ENCODE measurements at places on chromosomes 6 and 20.

- DNase-seq = no peak
These were observed 25.5 kb upstream of the PRL start for GRCh38 chr6:22322103-22323030.

DNA sequence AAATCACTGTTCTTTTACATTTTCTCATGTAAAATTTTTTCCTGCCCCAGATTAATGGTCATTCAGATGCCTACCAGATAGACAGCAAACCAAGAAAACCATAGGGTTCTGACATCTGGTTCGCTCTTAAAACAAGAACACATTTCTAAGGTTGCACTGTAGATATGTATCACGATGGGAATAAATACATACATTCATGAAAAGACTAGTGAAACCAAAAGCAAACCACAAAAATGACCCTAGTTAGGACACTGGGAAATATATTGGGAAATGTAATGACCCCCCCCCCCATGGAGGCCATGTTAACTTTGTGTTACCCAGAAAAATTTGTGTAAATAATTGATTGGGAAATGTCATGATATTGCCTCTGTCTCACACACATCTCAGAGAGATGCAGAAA lies 37.5 kb downstream of the MTFR2 start:
- no peak for DNase-seq

GRCh38 chr20:13094976-13095375 lies 86.2 kb downstream of the SPTLC3 start:
- no peak for DNase-seq

- peak; percentile 19 for DNase-seq
These were observed 3.7 kb upstream of the OLIG3 start for GRCh38 chr6:137497721-137498463.

GRCh38 chr6:154252678-154253077 lies 103.9 kb downstream of the IPCEF1 start:
- no peak for DNase-seq

GRCh38 chr20:3134151-3134550 lies 25.5 kb downstream of the FASTKD5 start:
- DNase-seq = no peak

DNA sequence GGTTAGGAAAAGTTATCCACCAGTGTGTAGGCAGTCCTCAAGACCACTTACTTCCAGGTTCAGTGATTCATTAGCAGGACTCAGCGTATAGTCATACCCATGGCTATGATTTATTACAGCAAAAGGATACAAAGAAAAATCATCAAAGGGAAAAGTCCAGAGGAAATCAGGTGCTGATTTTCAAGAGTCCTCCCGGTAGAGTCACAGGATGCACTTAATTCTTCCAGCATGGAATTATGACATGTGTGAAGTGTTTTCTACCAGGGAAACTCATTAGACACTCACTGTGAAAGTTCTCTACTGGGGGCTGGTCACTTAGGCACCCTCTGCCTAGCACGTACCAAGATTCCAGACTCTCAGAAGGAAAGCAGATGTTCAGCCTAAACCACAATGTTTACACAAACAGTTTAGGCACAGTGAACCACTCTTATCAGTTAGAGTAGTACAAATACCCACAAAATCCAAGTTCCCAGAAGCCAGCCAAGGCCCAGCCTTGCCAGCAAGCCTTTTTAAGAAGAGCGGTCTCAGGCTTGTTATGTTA lies 10.2 kb downstream of the WFDC3 start:
- no peak for DNase-seq

DNA sequence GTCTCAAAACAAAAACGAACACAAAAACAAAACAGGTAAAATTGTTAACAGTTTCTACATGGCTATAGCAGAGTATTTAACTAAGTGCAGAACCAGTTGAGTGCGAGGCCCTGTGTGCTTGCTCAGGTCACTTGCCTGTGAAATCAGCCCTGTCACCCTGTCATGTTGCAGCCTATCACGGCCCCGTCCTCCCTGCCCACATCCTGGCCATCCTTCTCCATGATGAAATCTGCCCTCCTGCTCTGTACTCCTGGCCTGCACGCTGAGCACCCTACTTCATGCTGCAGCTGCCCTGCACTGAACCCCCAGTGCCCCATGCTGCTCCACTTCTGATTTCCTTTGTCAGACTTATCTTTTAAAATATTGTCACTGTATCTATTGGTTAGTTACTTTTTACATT lies 62.4 kb downstream of the DTD1 start:
- no peak for DNase-seq

- DNase-seq = no peak
These were observed 5.3 kb downstream of the ANKRD6 start for GRCh38 chr6:89438248-89438647.

- DNase-seq = no peak
These were observed 282.7 kb downstream of the HAO1 start for GRCh38 chr20:7657569-7657968.

DNA sequence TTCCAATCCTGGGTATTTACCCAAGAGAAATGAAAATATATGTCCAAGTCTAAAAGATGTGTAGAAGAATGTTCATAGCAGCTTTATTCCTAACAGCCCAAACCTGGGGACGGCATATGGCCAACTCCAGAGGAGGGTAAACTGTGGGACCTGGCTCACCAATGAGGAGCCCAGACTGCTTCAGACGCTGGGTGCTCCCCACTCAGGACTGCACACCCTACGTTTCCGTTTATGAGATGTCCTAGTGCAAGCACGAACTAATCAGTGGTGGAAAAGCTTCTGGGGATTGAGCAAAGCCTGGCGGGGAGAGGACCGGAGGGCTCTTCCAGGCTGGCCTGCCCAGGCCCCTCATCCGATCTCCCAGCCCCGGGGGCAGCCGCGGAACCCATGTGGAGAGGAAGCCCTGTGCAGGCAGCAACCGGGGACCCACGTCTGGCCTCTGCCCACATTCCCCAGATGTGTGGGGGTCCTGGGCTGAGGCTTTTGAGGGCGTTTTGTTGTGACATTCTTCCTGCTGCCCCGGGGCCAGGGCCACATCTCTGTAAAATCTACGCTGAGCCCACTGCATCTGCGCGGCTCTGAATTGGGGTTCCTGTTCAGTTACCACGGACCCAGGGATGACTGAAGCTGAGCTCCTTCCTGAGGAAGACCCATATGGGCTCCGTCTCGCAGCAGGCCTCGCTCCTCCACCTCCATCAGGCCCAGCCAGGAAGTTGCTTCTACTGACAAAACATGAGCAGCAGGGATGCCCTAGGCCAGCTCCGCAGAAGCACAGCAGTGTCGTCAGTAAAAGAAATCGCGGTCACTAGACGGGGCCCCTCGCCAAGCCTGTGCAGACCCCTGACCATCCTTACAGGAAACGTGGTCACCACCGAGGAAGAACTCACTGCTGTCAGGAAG lies 188.0 kb downstream of the DLL1 start:
- DNase-seq = no peak

DNA sequence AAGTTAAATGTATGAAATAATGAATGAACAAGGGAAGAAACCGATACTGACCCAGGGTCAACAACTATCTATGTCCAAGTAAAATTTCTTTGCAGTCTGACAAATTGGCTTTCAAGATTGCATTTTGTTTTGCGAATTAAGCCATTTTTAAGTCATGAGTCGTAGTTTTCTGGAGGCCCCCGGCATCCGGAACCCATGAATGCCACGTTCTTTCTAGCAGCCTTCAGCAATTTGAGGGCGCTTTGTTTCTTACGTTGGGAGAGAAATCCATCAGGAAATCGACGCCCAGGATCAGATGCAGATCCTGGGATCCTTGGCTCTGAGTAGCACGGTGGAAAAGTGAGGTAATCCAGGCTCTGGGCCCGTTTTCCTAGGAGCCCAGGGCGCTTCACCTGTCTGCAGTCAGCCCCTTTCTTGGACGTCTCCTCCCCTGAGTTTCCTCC lies 309 bp upstream of the ABRACL start:
- DNase-seq = no peak

DNA sequence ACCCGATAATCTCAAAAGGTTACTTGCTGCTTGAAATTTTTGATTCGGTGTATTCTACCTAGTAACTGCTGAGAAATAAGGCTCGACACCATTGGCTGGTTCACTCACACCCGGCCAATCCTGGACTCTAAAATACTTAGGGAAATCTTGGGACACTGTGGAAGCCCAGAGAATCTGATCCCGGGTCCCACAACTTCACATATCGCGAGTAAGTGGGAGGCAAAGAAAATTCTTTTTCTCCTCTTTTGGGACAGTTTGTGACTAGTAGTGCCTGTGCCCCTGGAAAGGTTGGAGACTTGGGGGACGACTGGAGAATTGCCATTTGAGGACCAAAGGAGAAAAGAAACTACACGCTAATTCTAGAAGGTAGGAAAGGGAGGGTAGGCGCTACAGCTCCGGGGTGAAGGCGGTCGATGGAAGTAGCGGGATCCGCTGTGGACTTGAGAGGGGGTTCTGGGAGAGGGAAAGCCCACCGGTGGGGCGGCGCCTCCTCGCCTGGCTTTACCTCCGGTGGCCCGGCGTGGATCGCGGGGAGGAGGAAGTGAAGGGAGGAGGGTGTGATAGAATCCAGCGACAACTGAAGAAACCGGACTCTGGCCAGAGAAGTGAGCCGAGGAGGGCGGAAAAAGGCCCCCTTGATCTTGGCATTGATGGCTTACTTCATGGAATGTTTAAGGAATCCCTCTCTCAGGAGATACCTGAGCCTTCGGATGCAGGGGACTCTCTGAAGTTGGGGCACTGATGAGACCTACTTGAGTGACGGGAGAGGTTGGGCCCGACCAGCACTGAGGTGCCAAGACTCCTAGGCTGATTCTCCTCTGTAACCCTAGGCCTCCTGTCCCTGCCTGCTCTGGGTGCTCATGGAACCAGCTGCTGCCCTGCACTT lies 18.8 kb upstream of the BTN3A3 start:
- peak; percentile 45 for DNase-seq

- no peak for DNase-seq
These were observed 48.7 kb upstream of the SRPK1 start for GRCh38 chr6:35969646-35970045.

DNA sequence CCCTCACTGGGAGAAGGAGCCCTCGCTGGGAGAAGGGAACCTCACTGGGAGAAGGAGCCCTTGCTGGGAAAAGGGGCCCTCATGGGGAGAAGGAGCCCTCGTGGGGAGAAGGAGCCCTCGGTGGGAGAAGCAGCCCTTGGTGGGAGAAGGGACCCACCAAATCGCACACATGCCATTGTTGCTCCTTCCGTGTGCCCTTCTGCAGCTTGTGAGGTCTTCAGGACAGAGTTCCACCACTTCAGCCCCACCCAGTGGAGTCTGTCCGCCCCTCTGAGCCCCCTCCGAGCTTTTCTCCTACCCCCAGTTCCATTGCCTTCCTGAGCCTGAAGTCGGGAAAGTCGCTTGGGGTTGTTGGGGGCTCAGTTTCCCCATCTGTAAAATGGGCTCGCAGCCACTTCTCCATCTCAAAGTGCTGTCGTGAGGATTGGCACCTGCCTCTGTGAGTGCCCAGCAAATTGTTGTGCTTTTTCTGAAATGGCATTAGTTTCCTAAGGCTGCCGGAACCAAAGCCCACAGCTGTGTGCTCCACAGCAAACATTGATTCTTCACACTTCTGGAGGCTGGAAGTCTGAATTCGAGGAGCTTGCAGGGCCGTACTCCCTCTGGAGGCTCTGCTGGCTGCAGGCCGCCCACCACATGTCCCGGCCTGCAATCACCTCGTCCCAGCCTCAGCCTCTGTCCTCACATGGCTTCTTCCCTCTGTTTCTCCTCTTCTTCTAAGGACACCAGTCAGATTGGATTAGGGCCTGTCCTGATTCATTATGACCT lies 124.7 kb upstream of the PMEPA1 start:
- DNase-seq = no peak

- no peak for DNase-seq
These were observed 32.9 kb downstream of the COX4I2 start for GRCh38 chr20:31670371-31671228.

DNA sequence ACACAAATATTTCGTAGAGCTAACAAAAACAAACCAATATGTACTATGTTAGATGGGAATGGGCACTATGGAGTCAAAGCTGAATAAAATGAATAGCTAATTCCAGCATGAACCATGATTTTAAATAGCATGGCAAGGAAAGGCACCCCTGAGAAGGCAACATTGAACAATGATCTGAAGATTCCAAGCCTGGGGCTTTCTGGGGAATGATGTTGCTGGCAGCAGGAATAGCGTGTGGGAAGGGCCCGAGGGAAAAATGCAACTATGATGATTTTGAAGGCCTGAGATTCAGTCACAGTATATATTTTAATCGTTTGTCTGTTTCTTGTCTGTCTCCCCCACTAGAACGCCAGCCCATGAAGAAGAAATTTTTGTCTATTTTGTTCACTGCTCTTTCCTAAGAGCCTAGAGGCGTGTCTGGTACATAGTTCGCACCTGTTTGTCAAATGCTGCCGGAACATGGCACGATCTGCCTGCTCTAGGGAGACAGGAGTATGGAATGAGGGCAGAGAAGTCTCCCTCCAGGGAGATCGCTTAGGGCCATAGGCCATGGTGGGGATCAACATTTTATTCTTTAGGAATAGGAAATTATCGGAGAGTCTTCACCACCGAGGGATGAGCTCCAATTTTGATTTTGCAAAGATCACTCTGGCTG lies 84.8 kb upstream of the EYA2 start:
- no peak for DNase-seq

DNA sequence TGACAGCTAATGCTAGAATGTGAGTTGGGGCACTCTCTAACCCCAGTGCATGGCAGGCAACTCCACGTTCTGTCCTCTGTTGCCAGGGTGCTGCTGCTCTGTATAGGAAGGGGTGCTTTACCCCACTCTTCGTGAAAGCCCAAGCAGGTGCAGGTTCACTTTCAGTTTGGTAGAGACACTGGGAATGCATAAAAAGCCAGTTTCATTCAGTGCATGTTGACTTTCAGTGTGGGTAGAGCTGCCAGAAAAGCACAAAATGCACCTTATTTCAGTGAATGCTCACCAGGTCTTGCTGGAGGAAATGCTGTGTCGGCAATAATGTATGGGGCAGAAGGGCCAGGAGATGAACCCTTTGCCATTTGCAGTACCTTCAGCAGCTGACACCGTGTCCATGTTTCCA lies 62.1 kb upstream of the ADGRB3 start:
- DNase-seq = no peak

DNA sequence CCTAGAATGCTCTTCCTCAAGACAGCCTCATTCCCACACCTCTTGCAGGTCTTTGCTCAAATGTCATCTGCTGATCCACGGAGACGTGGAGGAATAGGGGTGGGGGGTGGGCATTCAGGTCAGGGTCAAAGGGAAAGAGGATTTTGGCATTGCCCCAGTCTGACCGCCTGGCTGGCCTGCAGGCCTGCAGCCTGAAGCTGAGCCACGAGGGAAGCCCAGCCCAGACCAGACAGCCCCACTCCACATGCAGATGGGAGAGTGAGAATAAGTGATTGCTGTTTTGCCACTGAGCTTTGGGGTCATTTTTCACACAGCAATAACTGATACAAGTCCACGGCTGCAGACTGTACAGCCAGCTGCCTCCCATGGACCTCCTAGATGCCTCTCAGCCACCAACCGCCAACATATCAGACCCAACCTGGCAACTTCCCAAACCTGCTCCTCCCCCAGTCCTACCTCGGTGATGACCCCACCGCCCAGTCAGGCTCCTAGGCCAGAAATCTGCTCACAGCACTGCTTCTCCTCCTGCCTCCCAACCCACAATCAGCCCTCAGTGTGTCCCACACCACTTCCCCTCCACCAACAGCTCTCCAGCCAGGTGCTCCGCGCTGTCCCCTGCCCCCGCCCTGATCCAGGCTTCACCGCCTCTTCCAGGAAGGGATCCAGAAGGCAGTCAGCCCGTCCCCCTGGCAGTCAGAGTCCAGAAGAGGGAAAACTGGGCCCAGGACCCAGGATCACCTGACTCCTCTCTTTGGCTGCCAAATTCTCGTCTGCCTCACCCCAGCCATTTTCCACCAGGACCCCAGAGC lies 14.0 kb downstream of the KIAA1755 start:
- DNase-seq = no peak
